ENCODE measurements at places on chromosomes 1 and 21.
A peak's percentile ranks its signal among the peaks of the same experiment; 100 is the strongest.

- DNase-seq = no peak
Observed at GRCh38 chr1:157975228-157975950, 18.1 kb upstream of the KIRREL1 start.

GRCh38 chr1:156480411-156481192, 20.0 kb downstream of the MEF2D start:
- DNase-seq = peak; percentile 55

GRCh38 chr1:64263335-64263734, 59.9 kb downstream of the UBE2U start:
- no peak for DNase-seq

DNA sequence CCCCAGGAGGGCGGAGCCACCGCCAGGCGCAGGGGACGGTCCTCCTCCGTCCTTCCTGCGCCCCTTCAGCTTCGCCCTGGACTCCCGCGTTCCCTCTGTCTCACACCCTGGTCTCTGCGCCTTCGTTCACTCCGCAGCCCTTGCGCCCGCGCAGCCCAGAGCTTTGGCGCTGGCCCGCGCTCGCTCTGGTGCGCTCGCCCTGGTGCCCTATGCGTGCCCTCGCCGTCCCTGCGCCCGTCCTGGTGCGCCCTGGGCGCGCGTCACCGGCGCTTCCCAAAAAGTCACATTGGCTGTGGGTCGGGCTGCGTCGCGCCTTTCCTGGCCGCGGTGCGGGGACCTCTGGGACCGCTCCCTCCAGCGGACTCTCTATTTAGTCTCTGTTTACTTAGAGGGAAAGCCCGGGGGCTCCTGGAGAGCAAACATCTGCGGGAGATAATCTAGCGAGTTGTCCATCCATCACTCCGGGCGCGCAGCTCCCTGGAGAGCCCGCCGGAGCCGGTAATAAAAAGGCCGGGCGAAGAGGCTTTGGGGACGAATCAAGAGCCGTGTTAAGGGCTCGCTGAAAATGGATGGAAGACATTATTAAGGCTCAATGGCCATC, 178.6 kb downstream of the PRDM16 start:
- DNase-seq = no peak

DNA sequence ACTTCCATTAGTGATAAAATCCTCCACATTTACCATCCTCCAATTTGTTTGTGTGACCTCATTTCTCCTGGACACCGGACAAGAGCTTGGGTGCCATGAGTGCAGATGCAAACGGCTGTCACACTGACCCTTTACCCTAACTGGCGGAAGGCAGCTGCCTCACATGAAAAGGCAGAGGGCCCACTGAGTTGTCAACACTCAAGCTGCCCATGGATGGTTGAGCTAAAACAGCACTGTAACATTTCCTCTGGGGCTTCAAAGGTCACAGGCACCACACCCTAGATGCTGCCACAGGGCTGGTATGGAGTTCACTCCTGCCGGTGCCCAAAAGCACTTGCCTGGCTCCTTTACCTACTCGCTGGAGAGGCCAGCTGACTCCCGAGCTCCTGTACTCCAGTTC, 653.4 kb downstream of the KCNT2 start:
- DNase-seq = no peak

DNA sequence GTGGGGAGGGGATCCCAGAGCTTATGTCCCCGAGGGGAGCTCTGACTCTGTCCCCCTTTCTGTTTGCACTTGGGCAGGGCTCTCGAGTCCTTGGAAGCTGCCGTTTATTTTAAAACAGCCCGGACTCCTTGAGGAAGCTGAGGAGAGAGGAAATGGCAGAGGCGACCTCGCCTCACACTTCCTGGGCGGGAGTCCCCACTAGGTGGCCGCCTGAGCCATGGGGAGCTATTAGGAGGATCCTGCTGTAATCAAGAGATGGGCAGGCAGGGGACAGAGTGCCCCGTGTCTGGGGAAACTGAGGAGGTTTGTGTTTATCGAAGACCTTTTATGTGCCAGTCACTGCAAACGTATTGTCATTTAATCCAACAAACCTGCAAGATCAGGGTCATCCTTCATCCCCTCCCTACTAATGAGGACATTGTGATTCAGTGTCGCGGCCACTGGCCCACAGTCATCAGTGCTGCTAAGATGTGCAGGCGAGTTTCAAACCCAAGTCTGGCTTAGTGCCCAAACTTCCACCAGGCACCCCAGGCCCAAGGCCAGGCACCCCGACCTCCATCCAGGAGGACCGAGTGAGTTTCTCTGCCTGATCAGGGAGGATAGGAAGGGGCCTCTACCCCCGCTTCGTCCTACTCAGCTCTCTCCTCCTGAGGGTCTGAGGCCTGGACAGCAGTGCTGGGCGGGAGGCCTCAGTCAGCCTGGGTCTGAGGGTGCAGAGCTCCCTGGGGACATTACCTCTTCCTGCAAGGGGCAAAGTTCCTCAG, 316.9 kb upstream of the VAMP3 start:
- DNase-seq = no peak

GRCh38 chr21:46111857-46112724, 14.2 kb downstream of the COL6A2 start:
- no peak for DNase-seq

GRCh38 chr1:96075704-96076455, 645.7 kb upstream of the PTBP2 start:
- no peak for DNase-seq

DNA sequence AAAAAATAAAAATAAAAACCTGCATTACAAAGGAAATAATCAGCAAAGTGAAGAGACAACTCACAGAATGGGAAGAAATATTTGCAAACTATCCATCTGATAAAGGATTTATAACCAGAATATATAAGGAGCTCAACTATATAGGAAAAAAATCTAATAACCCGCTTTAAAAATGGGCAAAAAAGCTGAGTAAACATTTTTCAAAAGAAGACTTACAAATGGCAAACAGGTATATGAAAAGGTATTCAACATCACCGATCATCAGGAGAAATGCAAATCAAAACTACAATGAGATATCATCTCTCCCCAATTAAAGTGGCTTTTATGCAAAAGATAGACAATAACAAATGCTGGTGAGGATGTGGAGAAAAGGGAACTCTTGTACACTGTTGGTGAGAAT, 3.8 kb upstream of the GNG5 start:
- DNase-seq = no peak

- DNase-seq = no peak
Observed at GRCh38 chr1:170806961-170807360, 128.4 kb upstream of the MROH9 start.

GRCh38 chr1:214022229-214022791, 34.5 kb downstream of the PROX1 start:
- no peak for DNase-seq

GRCh38 chr1:214377485-214377884, 96.5 kb downstream of the SMYD2 start:
- DNase-seq = no peak

- no peak for DNase-seq
Observed at GRCh38 chr21:26473471-26473870, 99.6 kb downstream of the CYYR1 start.

GRCh38 chr21:40054403-40054802, 187.2 kb downstream of the PCP4 start:
- no peak for DNase-seq

- DNase-seq = no peak
Observed at GRCh38 chr1:65114322-65114721, 33.7 kb upstream of the AK4 start.

GRCh38 chr1:225963735-225964530, 22.9 kb upstream of the LEFTY2 start:
- DNase-seq = no peak

GRCh38 chr1:235513495-235514366, 9.5 kb upstream of the B3GALNT2 start:
- DNase-seq = no peak

DNA sequence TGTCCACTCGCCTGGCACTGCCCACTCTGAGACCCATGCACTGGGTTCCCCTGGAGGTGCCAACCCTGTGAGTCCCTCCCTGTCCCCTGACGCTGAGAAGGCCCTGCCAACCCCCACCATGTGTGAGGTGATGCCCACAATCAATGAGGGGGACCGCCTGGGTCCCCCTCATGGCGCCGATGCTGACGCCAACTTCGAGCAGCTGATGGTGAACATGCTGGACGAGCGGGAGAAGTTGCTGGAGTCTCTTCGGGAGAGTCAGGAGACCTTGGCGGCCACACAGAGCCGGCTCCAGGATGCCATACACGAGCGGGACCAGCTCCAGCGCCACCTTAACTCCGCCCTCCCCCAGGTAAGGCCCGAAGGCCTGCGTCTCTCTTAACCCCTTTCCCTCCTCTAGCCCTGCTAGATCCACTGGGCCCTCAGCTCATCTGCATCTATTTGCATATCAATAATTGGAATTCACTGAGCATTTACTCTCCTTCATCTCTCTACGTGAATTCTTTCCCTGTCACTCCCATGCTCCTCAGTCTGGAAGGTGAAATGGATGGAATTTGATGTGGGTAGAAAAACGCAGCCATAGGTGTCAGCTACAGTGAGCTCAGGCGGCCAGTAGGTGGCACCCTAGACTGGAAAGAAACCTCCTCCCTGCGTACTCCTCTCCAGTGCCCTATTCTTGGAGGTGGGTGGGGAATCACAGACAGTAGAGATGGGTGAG, 12.8 kb downstream of the PPFIA4 start:
- DNase-seq = peak; percentile 18

DNA sequence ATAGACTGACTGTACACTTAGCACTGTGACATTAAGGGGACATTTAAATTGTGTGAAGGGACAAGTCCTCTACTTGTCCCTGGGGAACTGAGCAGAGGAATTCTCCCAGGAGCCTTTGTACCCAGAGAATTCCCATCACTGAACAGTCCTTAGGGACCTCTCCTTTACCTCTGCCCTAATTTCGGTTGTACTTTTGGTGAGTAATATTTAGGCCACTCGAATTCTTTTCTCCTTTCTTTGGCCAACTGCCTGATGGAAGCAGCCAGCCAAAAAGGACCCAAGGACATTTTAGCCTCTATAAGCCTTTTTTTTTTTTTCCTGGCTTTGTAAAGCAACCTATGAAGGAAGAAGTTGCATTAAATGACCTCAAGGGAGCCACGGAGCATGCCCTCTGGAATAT, 71.5 kb downstream of the NR5A2 start:
- DNase-seq = no peak

GRCh38 chr1:22177354-22178003, 34.6 kb upstream of the WNT4 start:
- DNase-seq = no peak

DNA sequence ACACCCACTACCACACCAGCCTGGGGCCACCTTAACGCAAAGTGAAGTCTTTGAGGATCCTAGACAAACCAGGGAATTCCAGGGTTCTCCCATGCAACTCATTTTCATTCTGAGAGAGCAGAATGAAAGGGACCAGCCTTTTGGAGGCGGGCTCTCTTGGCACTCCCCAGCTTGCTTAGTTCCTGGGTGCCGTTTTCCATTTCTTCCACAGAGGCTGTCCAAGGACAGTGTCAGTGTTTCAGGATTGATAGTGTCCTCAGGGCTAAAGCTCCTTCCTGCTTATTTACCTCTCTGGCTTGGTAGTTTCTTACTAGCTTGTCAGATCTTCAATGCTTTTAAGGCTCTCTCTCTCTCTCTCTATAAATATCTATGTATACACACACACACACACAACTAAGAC, 30.1 kb upstream of the GNG4 start:
- DNase-seq = no peak

DNA sequence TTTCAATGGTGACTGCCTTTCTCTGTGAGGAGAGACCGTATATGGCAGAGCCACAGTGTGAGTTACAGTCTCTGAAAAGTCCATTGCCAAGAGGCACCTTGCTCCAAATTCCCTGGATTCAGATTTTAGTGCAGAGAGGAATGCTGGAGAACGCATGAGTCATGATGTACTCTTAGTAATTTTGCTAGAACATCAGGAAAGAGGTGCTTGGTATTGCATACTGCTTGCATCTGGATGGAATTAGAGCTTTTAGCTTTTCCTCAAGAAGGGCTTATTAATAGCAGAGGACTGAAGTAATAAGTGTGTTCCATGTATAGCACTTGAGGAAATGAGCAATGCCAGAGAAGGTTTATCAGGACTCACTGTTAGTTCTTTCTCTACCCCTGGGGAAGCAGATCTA, 40.5 kb upstream of the AKT3 start:
- no peak for DNase-seq

DNA sequence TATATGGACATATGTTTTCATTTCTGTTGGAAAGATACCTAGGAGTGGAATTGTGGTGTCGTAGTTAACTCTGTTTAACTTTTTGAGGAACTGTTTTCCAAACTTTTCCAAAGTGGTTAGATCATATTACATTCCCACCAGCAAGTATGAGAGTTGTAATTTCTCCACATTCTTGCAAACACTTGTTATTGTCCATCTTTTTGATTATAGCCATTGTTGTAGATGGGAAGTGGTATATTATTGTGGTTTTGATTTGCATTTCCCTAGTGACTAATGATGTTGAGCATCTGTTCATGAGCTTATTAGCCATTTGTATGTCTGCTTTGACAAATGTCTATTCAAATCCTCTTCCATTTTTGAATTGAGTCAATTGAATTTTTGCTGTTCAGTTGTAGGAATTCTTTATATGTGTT, 19.8 kb downstream of the CAMTA1 start:
- DNase-seq = no peak

- DNase-seq = no peak
Observed at GRCh38 chr1:82593561-82593960, 792.8 kb downstream of the ADGRL2 start.

- peak; percentile 35 for DNase-seq
Observed at GRCh38 chr1:206479183-206480125, 9.2 kb downstream of the IKBKE start.

DNA sequence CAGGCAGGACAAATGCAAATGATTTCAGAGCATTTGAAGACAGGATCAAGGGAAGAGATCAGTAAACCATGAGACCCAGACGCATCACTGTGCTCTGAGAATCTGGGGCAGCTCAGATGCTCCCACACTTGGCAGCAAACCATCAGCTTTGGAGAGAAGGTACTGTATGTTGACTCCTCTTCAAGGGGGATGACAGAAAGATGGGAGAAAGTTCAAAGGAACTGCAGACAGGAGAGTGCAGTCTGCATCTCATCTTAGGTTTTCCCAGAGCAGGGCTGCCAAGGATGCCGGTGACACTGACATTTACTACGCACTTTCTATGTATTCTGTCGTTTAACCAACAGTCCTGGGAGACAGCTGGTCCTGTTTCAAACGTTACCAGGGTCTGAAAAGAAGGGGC, 35.8 kb downstream of the OLFML2B start:
- no peak for DNase-seq

DNA sequence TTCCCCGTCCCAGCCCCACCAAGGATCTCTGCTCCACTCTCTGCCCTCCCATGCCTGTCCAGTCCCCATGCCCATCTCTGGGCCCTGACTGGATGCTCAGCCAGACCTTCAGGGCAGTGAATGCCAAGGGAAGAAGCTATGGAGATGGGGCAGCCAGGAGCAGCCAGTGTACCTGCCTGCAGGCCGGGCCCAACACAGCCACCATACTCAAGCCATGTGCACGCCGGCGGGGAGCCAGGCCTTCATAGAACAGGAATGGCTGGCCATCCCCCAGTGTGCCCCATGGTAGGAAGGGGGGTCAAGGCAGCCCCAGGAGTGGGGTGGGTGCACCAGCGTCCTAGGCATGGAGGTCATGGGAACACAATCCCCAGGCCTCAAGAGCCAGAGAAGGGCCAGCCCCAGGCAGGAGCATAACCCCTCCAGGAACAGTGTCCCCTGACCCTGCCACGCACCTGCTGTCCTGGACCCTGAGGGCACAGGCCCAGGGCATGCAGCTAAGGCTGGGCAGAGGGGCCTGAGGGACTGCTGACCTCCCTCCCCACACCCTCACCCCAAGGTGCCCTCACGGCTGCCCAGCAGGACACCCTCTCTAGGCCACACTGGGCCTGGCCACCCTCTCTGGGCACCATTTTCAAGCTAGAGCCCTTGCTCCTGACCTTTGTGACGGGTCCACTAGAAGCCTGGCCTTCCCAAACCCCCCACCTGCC, 20.3 kb upstream of the ARF1 start:
- no peak for DNase-seq

- DNase-seq = no peak
Observed at GRCh38 chr21:31744182-31744800, 12.4 kb upstream of the SCAF4 start.

Data from activated T-helper 1 cell treated with anti-CD3 and anti-CD28 coated beads, Interleukin-2, amount 50 U/mL, for 16 hours (primary cell).